ENCODE measurements at places on chromosomes 5 and 9.

GRCh38 chr9:134067904-134068743, at the start of gene BRD3:
Gene BRD3, minus strand, starts transcription at chr9:134068026. Its CDS starts 14,549 bp downstream, at chr9:134053477.
- DNase-seq, result peak; percentile 96

DNA sequence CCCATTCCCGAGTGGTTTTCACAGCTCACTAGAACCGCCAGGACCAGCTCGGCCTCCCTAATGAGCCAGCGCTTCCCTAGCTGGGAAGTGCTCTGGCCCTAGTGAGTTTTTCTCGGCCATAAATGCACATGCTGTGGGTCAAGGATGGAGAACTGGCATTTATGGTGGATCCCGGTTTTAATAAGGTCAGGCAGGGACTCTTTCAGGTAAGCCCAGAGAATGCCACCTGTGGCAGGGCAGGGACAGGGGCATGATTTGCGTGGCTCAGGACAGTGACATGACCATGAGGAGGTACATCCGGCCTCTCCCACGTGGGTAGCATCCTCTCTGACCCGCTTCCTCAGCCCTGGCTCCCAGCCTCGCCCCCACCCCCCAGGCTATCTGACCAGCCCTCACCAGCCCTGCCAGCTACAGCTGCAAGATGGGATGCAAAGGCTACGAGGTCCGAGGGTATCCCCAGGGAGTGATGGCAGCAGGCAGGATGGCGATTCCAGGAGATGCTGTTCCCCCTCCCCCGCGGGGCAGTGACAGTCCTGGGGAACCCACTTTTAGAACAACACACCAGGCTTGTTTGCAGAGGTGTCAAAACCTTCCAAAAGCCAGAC, 60.3 kb upstream of the ADAMTS2 start:
- DNase-seq, result no peak

DNA sequence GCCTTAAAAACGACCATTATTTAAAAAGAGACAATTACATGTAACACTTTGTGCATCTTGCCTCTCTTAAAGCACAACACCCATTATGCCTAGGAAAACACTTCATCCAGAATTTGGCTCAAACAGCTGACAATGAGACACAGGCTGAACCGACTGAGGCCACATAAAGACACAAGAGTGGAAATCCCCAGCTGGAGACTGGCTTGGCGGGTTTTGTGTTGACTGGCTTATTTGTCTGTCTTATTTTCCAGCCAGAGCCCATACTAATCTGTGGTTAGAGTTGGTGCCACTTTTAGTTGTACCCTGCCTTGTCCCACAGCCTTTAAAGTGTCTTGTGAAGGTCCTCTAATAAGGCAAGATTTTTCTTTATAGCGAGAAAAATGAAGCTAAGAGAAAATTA, 21.2 kb downstream of the TRIM14 start:
- DNase-seq, result no peak

DNA sequence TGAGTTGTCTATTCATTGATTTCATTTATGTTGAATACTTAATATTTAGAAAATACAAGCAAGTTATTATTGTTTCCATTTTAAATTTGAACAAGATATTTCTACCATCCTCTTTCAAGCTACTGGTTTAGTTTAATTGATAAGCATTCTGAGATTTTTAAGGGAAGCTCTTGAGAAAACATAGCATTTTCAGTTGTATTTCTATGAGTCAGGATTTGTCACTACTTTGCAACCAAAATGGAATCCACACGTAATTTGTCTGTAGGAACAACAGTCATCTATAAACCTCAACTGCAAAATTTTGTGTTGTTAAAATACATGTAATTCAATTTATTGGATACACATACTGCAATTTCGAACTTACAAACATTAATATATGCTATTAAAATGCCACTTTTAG, 74.0 kb downstream of the PRR16 start:
- DNase-seq, result no peak

DNA sequence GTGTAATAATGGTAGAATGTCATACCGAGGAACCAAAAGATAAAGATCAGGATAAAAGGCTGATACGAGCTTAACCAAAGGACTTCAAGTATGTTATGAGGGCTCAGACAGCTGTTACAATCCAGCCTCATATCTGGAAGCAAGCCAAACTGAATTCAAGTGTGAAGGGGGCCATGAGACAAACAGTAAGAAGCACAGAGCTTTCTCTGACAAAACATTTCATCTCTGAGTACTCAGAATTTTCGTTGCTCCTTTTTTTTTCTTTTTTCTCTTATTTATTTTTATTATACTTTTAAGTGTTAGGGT, 52.9 kb upstream of the CD180 start:
- DNase-seq, result no peak

GRCh38 chr9:129307227-129307970, 129.3 kb upstream of the IER5L start:
- no peak for DNase-seq

DNA sequence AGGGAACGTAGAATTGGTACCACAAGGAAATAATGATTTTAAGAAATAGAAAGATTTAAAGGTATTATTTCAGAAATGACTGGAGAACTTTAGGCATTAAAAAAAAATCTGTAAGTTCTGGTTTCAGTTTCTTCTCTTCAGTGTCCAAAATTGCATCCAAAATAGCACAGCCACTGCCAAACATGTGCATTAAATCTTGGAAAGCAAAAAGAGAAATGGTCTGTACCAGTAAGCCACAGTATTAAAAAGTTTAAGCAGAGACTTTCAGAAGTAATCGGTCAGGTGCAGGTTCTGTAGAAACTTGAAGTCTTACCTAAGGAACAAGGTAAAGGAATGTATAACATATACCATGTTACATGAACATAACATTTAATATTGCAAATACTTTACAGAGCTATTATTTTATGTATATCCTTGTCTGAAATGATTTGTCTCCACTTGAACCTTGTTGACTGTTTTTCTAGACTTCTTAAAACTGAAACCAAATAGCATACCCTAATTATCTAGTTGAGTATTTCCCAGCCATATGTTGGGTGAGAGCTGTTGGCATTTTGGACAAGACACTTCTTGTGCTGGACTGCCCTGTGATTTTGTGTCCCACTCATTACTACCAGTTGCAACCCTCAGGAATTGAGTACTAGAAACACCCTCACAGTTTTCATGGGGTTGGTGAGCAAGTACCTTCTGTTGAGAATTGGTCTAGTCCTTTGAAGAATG, 32.1 kb downstream of the NIPBL start:
- no peak for DNase-seq

- DNase-seq, result no peak
These were observed 77.0 kb downstream of the SEMA6A start for GRCh38 chr5:116497631-116498030.

DNA sequence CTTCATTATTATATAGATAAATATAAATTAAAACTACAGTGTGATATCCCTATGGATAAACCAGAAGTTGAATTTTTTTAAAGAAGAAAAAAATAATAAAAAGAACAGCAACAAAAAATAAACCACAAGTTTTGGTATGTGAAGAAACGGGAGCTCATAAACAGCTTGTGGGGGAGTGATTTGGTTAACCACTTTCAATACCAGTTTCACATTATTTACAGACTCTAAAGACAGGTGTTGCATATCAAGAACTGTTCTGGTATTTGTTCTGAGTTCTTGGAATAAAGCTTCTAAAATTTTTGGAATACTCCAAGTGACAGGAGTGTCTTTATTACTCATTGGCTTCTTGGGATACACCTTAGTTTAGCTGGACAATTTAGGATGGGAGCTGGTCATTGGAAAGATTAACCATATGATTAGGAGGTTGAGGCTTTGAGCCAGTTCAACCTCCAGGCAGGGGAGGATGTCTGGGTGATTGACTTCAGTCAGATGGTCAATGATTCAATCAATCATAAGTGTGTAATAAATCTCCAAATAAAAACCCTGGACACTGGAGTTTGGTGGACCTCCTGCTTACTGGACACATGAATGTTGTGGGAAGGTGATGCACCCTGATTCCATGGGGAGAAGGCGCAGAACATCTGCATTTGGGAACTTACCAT, 2223.1 kb upstream of the C9orf72 start:
- no peak for DNase-seq

DNA sequence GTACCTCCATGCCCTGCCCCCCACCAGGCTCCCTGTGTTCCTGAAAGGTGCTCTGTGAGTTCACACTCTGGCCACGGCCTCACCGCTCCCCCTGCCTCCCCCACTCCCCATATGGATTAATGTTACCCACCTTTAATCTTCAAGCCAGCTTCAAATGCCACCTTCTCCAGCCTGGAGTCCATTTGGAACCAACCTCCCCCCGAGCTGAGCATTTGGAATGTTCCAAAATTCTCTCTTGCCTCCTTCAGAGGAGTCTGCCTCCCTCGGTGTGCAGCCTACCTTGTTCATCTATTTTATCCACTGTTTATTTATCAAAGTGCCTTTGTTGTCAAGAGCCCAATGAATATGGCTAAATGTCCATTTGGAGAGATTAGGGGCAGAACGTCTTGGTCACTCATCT, 4.3 kb downstream of the GOLGA2 start:
- no peak for DNase-seq

- no peak for DNase-seq
These were observed 34.2 kb downstream of the FOXI1 start for GRCh38 chr5:170139786-170140335.

- peak; percentile 55 for DNase-seq
These were observed 5.9 kb upstream of the ACO1 start for GRCh38 chr9:32378496-32378895.

DNA sequence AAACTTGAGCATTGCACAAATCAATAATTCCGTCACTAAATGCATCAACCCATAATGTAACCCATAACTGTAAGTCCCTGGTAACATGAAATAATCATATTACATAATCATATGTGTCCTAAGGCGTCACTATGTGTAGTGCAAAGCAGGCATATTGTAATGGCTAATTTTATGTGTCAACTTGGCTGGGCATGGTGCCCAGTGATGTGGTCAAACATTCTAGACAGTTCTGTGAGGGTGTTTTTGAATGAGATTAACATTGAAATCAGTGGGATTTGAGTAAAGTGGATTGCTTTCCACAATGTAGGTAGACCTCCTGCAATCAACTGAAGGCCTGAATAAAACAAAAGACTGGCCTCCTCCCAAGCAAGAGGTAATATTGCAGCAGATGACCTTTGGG, 794.4 kb upstream of the ACO1 start:
- DNase-seq, result no peak

DNA sequence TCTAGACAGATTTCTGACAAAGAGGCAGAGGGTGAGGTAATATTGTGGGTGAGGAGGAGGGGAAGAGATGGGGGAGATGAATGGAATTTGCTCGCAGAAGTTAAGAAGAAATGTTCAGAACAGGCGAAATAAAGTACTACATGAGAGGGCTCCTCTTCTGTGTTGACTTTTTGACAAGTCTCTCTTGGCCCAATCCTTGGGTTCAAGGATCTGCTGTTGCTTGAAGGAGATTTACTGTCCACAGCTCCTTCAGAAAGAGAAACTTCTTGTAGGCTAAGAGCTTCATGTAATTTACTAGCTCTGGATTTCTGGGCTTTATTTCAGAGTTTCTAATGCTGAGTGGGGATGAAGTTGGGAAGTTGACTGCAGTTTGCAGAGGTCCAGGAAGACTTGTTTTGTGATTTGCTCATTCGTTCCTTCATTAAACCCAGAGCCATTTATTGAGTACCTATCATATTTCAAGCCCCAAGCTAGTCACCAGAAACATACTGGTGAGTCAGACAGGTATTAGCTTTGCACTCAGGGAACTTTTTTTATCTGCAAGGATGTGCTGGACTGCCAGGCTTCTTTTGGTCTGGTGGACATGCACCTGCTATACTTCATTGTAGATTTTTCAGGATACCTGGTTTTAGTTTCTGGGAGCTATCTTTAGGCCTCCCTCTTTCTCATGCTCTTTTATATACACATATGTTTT, 402.9 kb upstream of the CLINT1 start:
- DNase-seq, result no peak

DNA sequence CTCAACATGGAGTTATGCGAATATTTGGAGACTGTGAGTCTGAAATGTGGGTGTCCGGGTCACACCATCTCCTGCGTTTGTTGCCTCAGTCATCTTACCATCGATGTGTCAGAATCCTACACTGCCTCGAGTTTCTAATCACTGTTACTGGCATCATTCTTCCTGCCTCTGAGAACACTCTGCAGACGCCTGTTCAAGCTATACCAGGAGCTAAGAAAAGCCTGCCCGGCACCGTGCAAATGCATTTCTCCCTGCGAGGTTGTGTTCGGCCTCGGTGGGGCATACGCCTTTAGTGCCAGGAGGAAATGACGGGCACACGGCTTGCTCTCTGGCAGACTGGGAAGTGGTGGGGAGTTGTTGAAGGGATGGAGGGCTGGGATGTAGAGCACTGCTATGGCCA, 31.2 kb upstream of the SLC25A51 start:
- no peak for DNase-seq

DNA sequence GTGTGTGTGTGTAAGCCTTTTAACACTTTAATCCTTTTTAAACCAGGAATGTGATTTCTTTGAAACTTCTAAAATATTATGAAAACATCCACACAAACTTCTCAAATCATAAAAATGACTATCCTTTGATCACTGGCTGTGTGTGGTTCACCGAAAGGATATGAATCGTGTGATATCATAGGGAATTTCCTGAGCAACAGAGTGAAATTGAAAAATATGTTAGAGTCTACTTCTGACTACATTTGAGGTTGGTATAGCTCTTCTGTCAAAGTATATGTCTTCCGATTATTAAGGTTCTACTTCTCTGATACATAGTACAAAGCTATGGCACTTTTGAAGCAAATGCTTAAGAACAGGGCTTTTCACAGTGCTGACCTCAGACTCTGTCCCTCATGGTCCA, 40.3 kb downstream of the RGMB start:
- DNase-seq, result no peak

DNA sequence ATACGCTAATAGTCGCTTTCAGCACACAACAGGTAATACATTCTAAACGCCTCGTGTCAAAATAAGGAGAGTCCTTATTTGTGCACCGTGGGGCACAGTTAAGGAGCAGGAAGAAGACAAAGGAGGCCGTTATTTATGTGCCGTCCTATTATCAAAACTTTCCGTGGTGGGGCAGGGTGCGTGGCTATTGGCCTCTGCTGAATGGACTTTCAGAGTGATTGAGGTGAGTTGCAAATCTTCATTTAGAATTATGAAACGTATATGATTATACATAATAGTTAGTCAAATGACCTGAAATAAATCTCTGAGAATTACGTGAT, 833 bp downstream of the C5orf24 start:
- no peak for DNase-seq
